ENCODE measurements at places on chromosomes 5 and 9. TPM values are rescaled to one million over a fixed set of nuclear protein-coding genes. Genes with fewer than 3 reads are reported as not detected.

Gene PLAC8L1
- total RNA-seq, result not detected

Gene ADGRV1
- 0.19 TPM for total RNA-seq

Gene CDH10
- total RNA-seq, result 1.9 TPM

Gene FBP2
- not detected for total RNA-seq

Gene LCN9
- total RNA-seq, result not detected
